ENCODE measurements at places on chromosomes 2 and 18.

DNA sequence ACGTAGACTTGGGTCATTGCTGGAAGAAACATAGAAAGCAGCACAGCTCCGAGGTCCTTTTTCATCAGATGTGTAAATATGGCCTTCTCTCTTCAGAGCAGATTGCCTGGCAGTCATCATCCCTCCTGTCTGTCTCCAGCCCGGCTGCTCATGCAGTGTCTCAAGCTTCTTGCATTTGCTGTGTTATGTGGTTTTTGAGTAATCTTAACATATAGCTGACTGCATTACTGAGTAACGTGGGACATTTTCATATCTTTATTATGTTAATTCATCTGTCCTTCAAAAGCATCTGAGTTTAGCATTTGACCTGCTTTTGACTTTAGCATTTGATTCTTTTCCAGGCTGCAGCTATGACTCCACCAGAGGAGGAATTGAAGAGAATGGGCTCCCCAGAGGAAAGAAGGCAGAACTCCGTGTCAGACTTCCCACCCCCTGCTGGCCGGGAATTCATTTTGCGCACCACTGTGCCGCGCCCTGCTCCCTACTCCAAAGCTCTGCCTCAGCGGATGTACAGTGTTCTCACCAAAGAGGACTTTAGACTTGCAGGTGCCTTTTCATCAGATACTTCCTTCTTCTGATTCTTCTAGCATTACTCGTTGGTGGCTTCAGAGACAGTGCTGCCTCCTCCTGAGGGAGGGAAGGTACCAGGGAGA, 116.2 kb downstream of the RAB3GAP1 start:
- no peak for DNase-seq

- DNase-seq = no peak
These were observed 631.8 kb upstream of the ID2 start for GRCh38 chr2:8049851-8050571.

DNA sequence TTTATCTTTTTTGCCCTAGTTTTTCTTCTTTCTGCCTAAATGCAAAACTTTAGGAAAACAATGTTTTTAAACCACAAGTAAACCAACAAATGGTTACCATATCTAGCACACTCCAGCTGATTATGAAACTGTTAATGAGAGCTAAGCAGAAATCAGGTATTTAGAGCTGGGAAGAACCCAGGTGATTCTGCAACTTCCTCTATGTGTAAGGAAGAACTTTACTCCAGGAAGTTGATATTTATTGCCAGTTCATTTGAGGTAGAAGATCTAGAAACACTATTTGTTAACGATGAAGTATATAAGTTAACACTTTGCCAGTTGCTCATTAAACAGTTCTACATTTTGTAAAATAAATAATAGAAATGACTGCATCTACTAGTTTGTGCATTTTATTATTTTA, 409.7 kb downstream of the XIRP2 start:
- DNase-seq = no peak

DNA sequence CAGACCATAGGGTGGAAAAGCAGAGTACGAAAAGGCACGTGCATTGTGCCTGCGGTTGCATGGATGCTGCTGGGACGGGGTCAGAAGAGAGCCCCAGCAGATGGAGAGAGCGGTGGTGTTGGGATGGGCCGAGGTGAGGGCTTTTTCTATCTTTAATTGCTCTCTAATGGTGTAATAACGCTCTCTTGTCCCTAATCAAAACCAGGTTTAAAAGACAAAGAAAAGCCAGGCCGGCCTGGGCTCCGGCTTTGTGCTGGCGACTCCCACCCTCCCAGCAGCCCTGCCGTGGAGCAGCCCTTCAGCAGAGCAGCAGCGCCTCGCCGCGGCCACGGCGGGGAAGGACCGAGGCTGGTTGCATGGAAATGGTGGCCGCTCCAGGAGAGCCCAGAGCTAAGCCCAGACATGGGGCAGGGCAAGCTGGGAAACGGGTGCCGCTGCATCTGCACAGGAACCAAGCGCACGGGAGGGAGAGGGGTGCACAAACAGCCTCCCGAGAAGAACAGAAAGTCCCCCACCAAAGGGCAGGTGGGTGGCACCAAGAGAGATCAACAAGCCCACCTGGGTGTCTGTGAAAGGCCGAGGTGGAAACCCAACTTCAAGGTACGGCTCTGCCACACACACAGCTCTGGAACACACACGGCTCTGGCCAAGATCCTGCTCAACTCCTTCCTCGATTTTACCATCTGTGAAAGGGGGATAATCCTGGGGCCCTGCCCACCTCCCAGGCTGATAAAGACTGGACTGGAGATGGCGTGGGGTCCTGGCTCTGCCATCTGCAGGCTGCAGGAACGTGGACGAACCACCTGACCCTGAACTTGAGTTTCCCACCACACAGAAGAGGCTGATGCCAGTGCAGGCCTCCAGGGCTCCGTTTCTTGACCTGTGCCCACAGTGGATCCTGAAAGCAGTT, 15.0 kb downstream of the HS1BP3 start:
- peak; percentile 93 for DNase-seq

GRCh38 chr2:119218478-119219064, 5.1 kb upstream of the STEAP3 start:
- peak; percentile 30 for DNase-seq

DNA sequence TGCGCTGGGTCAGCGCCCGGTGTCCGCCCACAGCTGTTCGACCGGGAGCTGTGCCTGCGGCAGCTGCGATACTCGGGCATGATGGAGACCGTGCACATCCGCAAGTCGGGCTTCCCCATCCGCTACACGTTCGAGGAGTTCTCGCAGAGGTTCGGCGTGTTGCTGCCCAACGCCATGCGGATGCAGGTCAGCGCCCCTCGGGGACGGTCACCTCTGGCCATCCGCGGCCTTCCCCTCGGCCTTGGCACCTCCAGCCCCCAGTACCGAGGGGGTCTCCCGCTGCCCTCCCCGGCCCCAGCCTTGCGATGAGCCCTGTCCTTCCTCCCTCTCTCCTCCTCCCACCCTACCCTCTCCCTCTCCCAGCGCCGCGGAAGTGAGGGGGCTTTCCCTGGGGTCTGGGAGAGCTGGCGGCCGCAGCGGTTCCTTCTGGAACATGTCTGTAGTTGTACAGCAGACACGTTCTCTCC, 53.2 kb upstream of the GPR17 start:
- no peak for DNase-seq

DNA sequence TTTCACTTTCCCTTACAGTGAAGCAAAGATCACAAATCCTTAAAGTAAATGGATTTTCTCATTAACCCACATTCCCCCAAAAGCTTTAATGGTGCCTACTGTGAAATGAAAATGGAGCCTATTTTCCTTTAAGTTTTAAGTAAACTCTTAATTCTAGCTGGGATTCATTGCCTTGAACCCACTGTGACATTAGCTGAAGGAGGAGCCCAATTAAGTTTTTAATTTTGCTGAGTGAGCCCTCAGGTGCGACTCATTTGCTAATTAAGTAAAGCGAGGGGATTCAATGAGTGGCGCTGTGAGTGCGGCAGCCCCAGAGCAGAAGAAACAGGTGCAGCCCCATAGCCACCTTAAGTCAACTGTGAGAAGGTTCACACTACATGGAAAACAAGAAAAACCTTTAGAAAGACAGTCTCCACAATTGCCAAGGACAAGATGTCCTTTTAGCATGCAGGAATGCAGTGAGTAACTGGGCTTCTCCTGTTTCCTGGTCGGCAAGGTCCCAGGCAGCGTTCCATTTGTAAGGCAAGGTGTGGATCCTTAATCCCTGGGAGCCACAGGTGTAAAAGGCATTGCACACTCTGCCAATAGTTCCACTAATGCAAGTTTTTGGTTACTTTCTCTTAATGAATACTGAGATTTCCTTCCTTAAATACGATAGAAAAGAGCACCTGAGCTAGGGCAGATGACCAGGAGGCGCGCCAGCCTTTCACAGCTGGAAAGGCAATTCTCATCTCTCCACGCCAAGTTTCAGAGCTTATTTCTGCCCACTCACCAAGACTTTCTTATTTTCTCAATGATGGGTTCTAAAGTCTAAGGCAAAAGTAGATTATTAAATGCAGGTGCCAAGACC, 87.7 kb downstream of the TMEM18 start:
- no peak for DNase-seq

DNA sequence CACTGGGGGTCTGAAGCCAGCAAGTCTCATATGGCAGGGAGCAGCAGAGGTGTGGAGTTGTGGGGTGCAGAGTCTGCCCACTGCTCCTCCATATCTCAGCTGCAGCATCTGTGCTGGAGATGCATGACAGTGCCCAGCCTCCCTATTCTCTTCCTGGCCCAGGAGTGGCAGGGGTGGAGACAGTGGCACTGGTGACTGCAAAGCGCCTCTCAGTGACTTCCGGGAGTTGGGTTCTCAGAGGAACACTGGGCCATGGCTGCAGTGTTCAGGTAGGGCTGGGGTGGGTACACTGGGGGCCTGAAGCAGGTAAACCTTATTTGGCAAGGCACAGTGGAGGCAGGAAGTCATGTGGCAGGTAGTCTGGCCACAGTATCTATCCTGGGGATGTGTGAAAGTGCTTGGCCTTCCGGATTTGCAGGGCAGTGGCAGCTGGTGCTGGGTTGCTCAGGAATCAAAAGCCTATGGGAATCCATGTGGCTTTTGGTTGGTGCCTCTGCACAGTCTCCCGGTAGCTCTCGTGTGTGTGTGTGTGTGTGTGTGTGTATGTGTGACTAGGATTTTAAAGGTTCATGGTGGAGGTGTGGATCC, 60.3 kb upstream of the THUMPD2 start:
- DNase-seq = no peak

DNA sequence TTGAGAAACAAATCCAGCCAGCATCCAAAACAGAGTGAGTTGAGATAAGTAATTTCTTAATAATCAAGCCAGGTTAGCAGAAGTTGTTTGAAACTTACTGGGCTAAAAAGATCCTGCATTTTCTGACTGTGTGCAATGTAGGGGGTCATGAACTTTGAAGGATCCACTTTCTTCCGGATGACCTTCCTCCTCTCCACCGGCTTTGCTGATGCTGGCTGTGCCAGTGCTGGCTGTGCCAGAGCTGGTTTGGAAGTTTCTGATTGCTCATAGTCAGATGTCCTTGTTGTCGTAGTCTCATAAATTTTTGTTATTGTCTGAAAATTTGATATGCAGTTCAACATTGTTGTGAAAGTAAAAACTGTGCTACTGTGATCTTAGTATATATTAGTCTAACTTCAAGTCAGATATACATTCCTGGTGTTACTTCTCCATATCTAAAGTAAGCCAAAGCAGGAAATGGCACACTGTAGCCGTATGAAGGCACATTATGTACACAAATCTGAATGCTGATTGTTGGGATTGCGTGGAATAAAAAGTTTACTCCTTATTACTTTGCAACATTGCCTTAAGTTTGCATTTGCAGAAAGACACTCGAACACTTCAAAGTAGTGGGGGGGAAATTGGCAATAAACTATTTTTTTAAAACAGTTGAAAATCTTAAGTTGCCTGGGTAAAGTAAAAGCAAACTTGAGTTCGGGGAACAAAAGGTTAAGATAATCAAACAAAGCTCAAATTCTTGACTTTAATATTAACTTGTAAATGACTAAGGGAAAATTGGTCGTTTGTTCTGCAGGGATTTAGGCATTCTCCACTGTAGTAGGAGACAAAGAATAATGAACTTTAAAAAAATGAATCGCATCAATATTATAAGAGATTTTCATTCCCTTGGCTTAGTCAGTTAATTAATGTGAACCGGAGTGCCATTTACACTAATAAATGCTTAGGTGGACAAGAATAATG, 6.4 kb downstream of the NEB start:
- no peak for DNase-seq

DNA sequence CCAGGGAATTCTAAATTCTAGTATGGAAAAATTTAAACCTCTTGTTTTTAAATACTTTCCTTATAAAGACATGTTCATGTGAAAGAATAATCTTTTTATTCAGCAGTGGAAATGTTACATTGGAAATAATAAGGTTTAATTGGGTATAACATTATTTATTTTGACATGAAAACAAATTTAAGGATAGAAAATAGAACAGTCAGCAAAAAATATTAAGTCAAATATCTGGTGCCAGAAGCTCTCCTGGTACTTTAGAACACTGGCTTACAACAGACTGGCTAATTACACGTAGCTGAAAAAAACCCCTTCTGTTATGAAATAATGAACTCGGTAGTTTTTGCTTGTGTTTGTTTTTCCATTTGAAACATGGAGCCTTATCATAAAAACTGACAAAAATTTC, 447.9 kb downstream of the DSEL start:
- no peak for DNase-seq

GRCh38 chr2:182618672-182619079, 97.4 kb upstream of the DNAJC10 start:
- DNase-seq = no peak

DNA sequence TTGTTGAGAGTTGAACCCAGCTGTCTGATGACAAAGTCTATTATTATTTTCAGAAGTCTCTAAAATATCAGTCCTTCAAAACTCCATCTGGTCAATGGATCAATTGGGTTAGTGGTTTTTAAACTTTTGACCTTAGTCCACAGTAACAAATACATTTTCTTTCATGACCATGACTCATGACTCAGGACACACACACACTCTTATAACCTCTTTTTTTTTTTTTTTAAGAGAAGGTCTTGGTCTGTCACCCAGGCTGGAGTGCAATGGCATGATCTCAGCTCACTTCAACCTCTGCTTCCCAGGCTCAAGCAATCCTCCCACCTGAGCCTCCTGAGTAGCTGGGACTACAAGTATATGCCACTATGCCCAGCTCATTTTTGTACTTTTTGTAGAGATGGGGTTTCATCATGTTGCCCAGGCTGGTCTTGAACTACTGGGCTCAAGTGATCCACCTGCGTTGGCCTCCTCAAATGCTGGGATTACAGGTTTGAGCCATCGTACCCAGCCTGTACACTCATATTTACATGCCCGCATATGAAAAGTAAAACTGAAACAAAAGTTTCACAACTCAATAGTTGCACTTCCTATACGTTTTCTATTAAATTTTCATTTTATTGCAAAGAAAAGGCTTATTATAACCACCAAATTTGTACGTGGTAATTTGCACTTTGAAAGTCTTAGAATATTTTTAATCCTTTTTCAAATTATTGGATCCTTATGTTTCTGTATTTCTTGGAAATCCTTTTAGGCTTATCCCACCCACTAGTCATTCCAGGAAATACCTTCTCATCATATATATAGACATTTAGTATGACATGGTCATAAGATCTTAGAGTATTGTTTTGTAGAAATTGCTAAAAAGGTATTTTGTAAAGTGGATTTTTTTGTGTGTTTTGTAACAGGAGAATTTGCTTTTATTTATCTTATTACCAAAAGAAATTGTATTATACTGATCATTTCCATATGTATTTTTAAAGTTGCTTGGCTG, 199.0 kb downstream of the LPIN1 start:
- DNase-seq = no peak

- peak; percentile 64 for DNase-seq
These were observed at the start of gene CLASP1 for GRCh38 chr2:121649149-121649595. Gene CLASP1 (minus strand): TSS chr2:121649462. CDS start chr2:121605895, 43,567 bp downstream.

- no peak for DNase-seq
These were observed 39.5 kb downstream of the SPATS2L start for GRCh38 chr2:200345975-200346374.

GRCh38 chr2:185374878-185375277, 363.7 kb upstream of the FSIP2 start:
- DNase-seq = no peak

All from Calu3 (cell line).